GM12865 (cell line): ENCODE measurements at places on chromosomes 4 and X.

GRCh38 chrX:150299579-150299978, 63.5 kb upstream of the MAMLD1 start:
- no peak for DNase-seq

DNA sequence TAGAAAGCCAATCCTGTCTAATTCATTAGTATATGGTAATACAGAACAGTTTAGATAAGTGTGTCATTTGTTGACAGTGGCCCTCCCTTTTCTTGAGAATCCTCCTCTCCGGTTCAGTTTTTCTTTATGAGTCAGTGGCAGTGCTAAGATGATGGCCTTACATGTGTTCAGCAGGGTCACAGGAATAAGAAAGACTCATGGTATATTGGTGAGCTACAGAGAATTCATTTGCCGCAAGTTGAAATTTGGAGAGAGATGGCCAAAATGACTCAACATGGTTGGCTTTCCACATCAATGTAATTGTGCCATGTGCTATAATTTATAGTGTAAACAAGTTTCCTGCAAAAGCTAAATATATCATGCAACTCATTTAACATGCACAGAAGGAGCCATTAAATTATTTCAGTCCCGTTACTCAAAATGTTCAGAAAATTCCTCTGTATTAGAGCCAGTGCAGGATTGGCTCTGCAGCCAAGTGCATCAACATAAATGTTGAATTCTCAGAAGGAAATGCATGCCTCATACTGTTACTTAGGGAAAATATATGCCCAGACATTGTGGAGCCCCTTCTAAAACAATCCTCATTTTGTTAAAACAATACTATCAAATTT, 374.3 kb downstream of the AFF2 start:
- no peak for DNase-seq

GRCh38 chr4:78629991-78630541, 78.5 kb downstream of the ANXA3 start:
- no peak for DNase-seq

- peak; percentile 5 for DNase-seq
These were observed 58.0 kb downstream of the FGF16 start for GRCh38 chrX:77505227-77505626.

DNA sequence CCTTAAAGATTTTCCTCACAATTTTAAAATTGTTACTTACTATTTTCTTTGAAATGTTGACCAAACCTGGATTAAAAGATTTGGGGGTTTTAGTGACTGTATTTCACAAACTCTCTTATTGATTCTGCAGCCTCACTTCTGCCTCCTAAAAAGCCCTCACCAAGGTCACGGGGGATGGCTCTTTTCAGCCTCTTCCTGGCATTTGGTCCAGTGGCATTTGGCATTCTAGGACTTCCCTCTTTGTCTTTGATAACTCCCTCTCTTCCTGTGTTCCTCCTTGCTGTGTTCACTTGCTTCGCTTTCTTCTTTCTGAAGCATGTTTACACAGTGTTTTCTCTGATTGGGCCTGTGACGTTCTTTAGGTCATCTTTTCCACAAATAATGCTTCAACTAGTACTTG, 21.5 kb downstream of the PKD2 start:
- DNase-seq = no peak

DNA sequence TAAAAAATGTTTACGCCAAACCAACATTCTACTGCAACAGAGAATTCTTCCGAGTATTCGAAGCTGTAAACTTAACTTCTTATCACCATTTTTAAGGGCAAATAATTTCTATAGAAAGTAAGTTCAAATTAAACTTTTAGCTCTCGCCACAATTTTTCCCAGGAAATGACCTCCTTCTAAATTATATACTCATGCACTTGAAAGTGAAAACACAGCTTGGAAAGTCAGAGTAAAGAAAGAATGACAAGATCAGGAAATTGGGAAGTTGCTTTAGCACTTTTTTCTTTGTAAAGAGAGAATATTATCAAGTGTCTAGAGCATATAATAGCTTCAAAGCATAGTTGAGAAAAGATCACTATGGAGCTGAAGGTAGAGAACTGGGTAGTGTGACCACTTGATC, 1.2 kb downstream of the CYBB start:
- DNase-seq = no peak

DNA sequence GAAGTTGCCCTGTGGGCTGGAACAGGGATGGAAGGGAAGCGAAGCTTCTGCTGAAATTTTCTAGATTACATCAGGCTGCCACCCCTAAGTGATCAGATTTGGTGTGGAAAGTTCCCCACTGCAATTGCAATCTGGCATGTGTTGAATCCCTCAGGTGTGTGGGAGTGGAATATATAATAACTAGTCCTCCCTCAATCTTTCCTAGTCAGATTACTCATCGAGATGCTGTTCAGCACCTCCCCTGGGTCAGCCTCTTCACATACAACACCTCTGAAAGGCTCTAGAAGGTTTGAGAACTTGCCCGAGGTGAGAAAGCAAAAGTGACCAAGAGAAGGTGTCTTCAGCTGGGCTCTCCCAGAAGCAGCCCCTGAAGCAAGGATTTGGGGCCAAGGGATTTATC, 336.8 kb downstream of the BCOR start:
- DNase-seq = no peak
